Epithelial cell of esophagus (primary cell): ENCODE measurements at places on chromosomes 11 and 22.

DNA sequence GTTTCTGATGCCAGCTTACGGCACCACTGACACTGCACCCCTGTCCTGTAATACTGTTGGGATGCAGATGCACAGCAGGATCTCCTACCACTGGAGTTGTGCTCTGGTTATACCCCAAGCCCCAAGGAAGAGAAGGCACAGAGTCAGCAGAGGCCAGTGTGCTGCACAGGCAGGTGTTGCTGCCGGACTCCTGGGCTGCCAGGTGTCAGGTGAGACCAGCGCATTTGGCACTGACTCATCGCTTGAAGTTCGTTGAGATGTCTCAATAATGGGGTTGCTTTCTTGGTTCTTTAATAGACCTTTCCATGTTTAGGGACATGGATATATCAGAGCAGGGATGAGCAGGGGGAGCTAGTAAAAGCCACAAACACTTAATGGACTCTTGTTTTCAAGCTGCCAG, 75.7 kb upstream of the TTC12 start:
- no peak for DNase-seq

DNA sequence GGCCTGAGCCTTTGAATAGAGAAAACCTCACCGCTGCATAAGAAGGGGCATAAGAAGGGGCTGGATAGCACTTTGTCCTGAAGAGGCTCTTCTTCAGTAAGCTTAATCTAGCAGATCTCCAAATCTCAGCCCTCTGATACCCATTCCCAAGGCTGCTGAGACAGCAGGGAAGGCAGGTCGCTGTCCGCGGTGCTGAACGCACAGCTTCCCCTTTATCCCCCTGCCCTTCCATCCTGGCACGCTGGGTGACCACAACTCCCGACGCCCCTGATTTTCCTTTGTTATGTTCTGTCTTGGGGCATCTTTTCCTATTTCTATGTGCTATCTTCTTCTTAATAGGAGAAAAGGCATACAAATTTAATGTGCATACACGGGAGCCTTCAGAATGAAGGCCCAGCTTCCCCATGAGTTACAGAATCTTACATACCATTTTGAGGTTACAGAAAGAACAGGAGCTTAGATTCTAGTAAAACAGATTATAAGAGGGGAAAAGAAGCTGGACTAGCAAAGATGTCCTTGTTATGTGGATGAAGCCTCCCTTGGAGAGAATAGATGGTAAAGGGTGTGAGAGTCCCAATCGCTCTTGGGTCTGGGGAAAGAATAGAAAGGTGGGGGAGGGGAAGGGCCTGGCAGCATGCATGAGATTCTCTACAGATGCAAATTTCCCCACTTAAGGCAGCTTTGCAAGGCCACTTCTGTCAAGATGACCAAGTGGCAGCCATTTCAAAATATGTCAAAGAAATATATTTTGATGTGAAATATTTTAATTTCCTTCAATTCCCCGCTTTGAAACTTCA, 5.7 kb upstream of the SULT4A1 start:
- peak; percentile 72 for DNase-seq

- DNase-seq: no peak
These were observed 74.4 kb downstream of the WNT11 start for GRCh38 chr11:76131671-76132631.

GRCh38 chr11:32178692-32179091, 87.8 kb downstream of the RCN1 start:
- no peak for DNase-seq

DNA sequence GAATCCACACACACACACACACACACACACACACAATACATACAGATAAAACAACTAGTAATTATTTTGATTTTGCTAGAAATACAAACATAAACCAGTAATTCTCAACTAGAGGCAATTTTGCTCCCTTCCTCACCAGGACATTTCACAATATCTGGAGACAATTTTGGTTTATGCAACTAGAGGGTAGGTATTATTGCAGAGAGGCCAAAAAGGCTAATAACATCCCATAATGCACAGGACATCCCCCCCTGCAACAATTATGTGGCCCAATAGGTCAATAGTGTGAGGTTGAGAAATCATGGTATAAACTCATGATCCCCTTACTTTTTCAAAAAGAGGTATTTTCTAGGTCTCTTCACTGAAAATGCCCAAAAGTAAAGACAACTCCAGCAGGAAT, 29.0 kb downstream of the PGR start:
- no peak for DNase-seq

DNA sequence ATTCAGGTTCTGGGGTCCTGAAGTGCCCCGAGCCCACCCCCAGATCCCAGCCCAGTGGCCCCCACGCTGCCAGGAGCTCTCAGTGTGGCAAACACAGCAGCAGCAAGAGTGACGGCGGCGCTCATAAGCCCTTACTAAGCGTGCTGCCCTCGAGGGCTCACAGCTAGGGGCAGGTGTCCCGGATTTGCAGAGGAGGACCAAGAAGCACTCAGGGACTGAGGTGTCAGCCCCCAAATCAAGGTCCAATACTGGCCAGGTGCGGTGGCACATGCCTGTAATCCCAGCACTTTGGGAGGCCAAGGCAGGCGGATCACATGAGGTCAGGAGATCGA, 25.4 kb downstream of the CELSR1 start:
- no peak for DNase-seq

DNA sequence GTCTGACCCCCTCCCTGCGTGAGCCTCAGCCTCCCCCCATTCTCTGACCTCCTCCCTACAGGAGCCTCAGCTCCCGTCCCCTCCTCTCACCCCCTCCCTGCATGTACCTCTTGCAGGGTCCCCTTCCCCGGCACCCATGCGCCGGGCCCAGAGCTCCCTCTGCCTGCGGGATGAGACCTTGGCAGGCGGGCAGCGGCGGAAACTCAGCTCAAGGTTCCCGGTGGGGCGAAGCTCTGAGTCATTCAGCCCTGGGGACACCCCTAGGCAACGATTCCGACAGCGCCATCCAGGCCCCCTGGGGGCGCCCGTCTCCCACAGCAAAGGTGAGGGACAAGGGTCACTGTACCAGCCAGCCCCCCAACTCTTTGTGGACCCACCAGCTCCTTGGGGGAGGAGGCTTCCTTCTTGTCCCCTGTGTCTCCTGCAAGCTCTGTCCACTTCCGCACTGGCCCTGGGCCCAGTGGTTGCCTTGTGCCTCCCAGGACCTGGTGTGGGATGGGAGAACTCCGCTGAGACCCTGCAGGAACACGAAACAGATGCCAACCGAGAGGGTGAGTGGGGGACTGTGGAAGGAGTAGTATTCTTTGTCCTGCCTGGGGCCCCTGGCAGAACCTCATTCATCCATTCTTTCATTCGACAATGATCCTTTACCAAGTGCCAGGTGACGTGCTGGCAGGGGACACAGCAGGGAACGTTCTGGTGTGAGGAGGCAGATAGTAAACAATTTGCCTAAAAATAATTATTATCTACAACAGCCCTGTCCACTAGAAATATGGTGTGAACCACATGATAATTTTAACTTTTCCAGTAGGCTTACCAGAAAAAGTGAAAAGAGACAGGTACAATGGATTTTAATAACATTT, 3.7 kb upstream of the RPS6KA4 start:
- peak; percentile 74 for DNase-seq

DNA sequence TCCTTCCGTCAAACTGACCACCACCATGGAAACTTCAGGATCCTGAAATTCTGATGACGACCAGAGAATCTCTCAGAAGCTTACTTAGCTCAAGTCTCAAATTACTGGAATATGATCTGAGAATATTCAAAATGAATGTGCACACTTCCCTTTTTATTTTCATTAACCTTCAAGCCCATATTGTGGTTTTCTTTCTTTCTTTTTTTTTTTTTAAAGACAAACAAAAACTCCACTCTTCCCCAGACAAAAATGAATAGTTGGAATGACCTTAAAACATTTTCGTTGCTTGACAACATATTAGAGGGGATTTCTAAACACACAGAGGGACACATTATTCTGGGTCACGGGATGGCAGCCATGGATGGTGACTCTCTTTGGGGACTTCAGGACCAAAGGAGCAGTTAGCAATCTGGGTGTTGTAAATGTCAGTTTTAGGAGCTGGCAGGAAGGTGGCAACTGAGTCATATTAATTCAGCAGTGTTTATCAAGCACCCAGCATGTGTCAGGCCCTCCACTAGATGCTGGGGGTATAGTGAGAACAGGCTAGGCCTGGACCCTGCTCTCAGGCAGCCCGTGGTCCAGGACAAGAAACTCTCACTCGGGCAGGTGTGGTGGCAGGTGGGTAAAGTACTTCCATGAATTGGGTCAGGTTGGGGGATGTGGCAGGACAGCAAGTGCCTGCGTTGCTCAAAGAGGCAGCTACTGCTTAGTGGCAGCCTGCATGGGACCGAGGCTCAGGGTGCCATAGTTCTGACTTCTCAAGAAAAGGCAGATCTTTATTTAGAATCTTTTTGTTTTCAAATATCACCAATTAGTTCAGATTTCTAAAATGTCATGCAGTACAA, 126.1 kb downstream of the HIPK3 start:
- DNase-seq: no peak

DNA sequence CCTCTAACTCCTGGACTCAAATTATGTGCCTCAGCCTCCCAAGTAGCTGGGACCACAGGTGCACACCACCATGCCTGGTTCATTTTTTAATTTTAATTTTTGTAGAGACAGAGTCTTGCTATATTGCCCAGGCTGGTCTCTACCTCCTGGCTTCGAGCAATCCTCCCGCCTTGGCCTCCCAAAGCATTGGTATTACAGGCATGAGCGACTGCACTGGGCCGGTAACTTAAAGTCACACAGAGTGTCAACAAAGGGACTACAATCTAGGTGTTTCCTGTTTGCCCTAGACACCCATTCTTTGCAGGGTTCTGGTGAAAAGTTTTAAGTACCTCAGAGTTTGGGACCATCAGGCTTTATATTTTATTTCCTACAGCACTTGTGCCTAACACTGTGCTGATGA, 8.4 kb downstream of the UVRAG start:
- DNase-seq: no peak

GRCh38 chr22:24893341-24894070, 53.0 kb downstream of the LHFPL7 start:
- no peak for DNase-seq

DNA sequence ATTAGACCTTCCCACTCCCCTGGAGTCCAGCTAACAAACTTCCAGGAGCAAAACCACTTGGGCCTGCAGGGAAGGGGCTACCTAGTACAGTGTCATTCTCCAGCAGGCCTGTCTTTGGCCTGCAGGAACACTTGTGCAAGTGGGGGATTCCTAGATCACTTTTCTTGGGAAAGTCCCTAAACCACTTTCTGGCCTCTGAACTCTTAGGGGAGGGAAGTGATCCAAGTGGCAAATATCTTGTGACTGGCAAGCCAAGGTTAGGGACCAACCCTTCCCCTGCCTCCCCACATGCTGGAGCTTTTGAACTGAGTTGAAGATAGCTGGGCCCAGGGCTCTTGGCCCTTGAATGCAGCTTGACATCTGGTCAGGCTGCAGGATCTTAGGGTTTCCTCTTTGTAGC, 17.2 kb downstream of the PPFIBP2 start:
- DNase-seq: no peak

DNA sequence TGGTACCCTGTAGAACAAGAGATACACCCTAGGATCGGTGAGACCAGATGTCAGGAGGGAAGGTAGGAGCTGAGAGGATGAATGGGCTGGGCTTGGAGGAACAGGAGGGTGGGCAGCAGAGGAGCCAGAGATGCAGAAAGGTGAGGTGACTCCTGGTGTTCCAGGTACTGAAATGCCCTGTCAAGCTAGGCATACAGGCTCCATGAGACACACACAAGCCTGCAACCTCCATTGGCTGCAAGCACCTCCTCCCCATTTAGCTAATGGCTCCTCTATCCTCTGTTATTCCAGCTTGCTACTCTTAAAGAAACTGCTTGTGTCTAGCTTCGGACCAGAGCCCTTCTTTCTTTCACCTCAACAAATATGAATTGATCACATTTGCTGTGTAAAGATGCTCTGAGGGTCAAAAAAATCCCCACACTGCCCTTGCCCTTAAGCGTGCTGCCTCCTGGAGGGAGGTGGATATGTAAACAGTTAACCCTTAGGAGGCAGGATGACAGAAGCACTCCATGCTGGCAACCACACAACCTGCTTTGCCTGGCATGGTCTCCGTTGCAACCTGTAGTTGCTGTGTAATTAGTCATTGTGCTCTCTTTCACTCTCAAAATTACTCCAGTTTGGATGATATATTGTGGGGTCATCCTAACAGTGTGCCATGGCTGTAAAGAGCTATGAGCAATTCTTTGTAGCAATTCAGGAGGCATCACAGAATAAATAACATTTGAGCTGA, 156.0 kb downstream of the PKNOX2 start:
- DNase-seq: no peak

GRCh38 chr11:121766991-121767390, 314.2 kb upstream of the SORL1-AS1 start:
- DNase-seq: no peak

DNA sequence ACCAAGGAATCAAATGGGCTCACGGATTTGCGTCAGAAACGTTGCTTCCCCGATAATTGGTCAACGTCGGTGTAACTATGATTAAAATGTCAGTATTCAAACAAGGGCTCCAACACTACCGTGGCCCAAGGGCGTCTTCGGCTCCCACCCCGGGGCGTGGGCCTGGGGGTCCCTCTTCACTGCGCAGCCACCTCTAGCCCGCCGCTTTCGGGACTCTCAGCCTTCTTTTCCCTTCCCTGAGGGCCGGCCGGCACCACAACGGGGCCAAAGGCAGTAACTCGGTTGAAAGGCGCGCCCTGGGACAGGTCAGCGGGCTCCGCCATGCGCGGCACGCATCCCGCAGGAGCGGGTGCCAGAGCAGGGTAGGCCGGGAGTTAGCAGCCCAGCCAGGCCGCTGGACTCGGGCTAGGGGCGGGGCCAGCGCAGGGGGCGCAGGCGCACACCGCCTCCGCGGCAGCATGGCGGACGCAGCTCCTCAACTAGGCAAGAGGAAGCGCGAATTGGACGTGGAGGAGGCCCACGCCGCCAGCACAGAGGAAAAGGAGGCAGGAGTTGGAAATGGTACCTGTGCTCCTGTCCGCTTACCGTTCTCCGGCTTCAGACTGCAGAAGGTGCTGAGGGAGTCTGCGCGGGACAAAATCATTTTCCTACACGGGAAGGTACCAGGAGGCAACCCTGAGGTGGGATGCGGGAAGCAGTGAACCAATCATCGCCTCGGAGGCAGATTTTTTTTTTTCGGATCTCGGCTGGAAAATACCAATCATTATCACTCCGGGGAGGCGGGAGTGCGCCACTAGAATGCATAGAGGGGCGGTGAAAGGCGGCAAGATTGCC, at the start of gene DCPS:
Gene DCPS, plus strand, starts transcription at position 438 of the 834 bp plus-strand sequence. Its CDS starts 21 bp downstream, at position 459.
- DNase-seq: peak; percentile 91

DNA sequence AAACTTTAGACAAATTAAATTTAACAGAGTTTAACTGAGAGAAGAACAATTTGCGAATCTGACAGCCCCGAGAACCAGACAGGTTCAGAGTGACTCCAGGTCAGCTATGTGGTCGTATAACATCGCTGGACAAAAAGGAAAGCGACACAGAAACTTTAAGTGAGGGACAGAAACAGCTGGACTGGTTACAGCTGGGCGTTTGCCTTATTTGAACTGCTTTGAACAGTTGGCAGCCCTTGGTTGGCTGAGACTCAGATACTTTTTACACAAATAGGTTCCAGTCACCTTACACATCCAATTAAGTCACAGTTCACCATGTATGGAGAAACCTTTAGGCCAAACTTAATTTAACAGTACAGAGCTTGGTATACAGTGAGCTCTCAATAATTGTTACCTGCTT, 436.9 kb downstream of the GUCY1A2 start:
- DNase-seq: no peak

GRCh38 chr11:57781529-57781943, 19.9 kb downstream of the CTNND1 start:
- DNase-seq: peak; percentile 90

- no peak for DNase-seq
These were observed 57.7 kb upstream of the EMID1 start for GRCh38 chr22:29148036-29148435.
